ENCODE measurements at places on chromosomes 2 and 18.

DNA sequence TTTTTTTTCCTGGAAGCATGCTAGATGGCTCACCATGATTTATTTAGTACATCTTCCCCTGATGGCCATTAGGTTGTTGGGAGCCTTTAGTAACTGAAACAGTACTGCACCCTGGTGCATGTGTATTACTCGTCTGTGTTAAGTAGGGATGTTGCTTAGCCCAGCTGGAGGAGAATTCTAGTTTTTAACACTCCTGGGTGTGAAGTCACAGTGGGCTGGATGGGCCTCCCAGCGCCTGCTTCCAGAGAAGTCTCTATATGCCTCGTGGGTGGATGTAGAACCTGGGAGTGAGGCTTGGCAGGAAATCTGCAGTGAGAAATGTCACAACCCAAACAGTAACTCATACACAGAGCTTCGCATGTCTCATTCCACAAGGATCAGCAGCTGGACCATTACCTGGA lies 28.9 kb upstream of the NT5DC4 start:
- DNase-seq: no peak

GRCh38 chr2:235543128-235543750 lies 49.4 kb downstream of the AGAP1 start:
- DNase-seq: no peak

- DNase-seq: no peak
Observed at GRCh38 chr18:8450898-8451665, 158.2 kb upstream of the RAB12 start.

GRCh38 chr18:45467293-45467692 lies 148.0 kb upstream of the SLC14A2 start:
- DNase-seq: no peak

DNA sequence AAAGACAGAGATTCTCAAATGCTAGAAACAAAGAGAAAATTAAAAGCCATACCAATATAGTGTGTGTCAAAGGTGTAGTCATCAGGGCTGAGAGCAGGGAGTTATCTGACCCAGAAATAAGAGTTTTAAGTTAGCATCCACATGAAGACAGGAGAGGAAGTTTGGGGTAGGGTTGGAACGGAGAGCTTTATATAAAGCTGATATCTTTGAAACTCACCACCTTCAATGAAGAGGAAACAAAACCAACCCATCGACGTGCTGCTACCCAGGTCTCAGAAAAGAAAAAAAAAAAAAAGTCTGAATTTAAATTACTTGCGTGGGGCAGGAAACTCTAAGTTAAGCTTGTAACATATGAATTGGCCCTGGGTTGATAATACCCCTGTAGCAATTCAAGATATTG lies 42.4 kb downstream of the ARL4C start:
- DNase-seq: no peak

DNA sequence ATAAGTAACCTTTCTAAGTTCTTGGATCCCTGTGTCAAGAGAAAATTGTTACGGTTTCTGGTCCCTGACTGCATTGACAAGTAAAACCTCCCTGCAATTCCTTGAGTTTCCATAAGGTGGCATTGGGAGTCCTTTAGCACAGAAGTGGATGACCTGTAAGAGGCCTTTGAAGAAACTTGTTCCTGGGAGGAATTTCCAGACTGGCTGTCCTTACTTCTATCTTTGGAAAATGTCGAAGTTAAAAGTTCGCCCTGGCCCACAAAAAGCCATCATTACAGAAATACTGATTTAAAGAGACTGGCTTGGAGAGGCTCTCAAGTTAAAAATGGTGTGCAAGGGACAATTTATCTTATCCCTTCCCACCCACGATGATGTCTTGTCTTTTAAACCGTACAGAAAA lies 218.4 kb downstream of the CDH20 start:
- peak; percentile 86 for DNase-seq

DNA sequence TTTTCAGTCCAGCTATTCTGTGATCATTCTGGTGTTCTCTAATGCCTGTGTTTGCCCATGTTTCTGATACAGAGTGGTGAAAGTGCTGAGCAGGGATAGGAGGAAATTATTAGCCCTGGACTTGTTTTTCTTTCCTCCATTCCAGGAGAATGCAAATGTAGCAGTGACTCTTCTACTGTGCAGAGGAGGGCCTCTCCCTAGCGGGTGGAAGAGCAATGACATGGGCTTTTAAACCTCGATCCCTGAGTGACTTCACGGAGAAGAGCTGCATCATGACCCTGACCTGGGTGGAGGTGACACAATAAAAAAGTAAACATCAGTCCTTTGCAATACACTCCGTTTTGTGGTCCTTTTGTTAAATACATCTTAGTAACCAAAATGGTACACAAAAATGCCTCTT lies 68.0 kb upstream of the NETO1 start:
- DNase-seq: no peak

- DNase-seq: no peak
Observed at GRCh38 chr2:215576572-215576971, 140.7 kb upstream of the FN1 start.

- DNase-seq: no peak
Observed at GRCh38 chr18:43965691-43966090, 688.4 kb upstream of the SYT4 start.

DNA sequence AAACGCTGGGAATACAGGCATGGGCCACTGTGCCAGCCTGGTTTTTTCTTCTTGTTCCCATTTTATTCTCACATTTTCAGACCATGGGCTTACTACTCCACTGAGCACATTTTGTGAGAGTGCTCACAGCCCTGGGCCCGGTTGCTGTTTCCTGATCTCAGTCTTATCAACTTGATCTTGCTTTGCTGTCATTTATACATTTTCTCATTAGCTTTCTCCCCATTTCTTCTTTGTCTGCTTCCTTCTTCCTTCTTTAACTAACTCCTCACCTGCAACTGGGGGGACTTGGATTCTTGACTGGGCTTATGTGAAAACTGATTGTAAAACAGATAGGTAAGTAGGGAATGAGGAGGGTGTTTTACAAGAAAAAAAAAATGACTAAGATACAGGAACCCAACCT lies 117.3 kb downstream of the PLB1 start:
- no peak for DNase-seq

- DNase-seq: no peak
Observed at GRCh38 chr2:121283670-121284462, 1.1 kb downstream of the TFCP2L1 start.

- peak; percentile 10 for DNase-seq
Observed at GRCh38 chr18:7414459-7414858, 152.7 kb upstream of the PTPRM start.

DNA sequence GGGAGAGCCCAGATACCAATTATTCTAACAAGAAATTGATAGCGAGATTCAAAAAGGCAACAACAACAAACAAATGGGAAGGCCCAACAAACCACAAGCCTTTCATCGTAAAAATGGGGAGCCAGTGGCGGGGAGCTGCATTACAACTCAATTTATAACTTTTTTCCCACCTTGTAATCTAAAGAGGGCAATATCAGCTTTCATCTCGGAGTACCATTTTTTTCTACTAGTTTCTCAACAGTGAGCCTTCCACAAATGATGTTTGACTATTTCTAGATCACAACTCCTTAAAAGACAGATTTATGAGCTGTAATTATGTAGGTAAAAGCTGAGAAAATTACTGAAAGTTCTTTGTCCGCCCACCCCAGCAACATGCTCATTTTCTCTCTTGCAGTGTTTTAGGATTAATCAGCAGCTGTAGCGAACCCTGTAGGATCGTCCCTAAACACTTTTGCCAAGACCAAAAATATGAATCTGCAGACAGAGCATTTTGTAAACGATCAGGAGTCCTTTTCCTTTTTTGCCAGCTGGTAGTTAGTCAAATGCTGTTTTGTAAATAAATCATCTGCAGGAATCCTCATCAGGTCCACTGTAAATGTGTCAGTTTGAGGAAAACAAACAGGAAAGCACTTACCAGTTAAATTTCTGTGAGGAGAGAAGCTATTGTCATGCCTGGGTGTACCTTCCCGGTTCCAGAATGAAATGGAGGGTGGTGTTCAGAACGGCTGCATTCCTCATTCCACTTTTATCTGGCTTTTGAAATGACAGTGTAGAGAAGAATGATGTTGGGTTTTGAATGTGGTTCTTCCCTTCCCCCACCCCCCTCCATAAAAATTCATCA lies 53.2 kb downstream of the EEF1B2 start:
- DNase-seq: peak; percentile 52

DNA sequence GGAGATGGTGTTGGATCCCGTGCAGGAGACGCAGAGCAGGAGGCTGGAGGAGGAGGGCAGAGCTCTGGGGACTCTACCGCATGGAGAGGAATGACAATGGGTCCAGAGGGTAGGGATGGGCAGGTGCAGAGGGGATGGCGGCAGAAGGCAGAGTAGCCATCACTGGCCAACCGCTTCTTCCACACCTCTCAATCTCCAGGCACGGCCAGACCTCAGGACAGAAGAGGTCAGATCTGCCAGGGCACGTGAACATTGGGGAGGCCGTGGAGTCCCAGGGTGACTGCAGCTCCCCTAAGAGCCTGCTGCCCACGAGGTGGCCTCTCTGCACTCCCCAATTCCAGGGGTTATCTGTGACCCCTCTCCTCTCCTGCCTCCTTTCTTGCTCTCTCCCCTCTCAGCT lies 162.7 kb upstream of the HDAC4 start:
- no peak for DNase-seq

DNA sequence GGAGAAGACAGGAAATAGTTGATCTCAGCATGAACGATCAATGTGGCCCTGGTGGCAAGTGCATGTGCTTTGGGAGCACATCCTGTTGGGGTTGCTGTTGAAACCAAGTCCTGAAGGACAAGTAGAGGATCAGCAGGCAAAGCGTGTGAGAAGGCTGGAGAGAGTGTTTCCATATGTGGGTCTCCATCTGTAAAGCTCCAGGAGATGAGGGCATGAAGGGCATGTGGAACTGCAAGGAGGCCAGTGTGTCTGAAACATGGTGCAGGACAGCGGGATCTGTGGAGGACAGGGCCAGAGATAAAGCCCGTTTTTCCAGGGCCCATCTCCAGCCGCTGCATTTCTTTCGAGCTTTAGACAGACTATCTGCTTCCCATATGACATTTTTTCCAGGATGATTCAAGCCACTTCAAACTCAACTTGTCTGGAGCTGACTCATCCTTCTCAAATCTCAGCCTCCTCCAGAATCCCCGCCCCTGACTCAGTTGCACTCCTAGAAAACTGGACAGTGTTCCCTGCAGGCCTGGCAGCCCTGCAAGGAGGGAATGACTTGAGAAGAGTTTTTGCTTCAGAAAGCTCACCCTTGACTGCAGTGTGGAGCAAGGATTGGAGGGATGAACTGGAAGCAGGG lies 226.1 kb downstream of the VAPA start:
- peak; percentile 87 for DNase-seq

GRCh38 chr18:28875059-28875458 lies 698.1 kb upstream of the CDH2 start:
- DNase-seq: no peak

DNA sequence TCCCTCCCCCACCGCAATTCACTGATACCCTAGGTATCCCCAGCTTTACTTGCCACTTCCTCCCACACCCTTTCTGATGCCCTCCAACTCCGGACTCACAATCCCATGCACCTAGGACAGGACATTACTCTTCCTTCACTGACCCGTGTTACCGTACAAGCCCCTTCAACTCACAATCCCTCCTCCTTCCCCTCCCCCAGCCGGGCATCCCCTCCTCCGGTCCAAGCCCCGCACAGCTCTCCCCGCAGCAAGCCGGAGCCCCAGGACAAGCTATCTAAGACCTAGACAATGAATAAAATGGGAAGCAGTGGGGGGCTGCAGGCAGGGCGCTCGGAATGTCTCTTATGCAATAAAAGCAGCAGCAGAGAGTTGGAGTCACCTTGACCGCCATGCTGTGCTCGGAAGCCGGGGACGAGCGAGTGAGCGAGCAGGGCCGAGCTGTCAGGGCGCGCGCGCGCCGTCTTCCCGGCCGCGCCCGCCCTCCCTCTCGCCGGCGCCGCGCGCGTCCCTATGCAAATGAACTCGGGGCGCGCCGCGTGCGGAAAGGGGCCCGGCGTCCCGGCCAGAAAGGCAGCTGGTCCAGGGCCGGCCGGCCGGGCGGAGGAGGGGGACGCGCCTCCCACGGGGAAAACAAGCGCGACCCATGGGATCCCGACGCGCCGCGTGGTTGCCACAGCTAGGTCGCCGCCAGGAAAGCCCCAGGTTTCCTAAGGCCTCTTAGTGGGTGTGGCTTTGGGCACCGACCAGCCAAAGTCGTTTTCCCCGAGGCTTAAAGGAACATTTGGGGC lies at the start of gene SLC25A12:
Gene SLC25A12 (minus strand): TSS at position 421 of the 788 bp plus-strand sequence. CDS start 30 bp downstream, at position 391.
- DNase-seq: peak; percentile 91

DNA sequence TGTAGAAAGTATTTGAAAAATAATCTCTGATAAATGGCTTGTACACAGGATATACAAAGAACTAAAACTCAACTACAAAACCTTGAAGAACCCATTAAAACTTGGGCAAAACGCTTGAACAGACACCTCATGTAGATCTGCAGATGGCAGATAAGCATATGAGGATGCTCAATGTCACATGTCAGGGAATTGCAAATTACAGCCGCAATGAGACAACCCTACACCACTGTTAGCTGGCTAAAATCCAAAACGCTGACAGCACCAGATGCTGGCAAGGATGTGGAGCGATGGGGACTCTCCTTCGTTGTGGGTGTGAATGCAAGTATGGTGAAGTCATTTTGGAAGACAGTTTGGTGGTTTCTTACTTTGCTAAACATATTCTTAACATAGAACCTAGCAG lies 53.7 kb downstream of the SNTG2 start:
- no peak for DNase-seq

GRCh38 chr18:44911773-44912172 lies 231.1 kb downstream of the SETBP1 start:
- no peak for DNase-seq

GRCh38 chr18:69490072-69490471 lies 89.4 kb downstream of the DOK6 start:
- no peak for DNase-seq

All from umbilical cord (tissue), 2 donors.